ENCODE measurements at places on chromosomes 12 and 14.

DNA sequence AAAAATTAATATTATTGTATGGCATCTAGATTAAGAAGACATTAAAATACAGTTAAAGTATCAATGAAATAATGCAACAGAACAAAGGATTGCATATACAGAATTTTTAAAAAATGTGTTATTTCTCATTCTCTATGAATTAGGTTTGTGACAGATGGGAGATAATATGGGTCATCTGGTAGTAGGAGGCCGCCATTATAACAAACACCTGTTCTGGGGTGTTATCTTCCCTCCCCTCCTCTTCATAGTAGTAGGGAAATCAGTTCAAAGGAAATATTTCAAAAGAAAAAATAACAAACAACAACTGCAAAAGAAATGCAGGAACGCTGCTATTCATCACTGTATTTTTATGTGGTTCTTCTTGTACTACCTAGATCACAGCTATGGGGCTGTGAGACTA lies 187.0 kb upstream of the ATP2B1 start:
- no peak for DNase-seq

- no peak for DNase-seq
Measured at GRCh38 chr12:105331805-105332251, 1.3 kb downstream of the C12orf75 start.

DNA sequence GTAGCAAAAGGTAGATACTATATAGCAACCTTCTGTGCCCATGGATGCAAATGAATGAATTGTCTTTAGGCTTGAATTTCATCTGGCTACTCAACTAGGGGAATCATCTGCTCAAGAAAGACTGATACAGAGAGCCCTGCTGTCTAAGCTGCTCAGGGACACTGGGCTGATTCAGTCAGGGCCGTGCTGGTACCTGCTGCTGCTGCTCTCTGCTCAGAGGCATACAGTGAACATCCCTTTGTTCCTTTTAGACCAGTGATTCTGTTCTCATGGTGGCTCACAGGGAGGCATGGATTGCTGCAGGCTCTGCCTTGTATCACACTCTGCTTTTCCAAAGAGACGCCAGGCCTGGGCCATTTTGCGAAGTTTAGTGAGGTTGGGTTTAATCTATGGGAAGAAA lies 14.1 kb downstream of the EIF2B2 start:
- DNase-seq = no peak

- DNase-seq = no peak
Measured at GRCh38 chr12:57929092-57929830, 12.1 kb upstream of the ATP23 start.

DNA sequence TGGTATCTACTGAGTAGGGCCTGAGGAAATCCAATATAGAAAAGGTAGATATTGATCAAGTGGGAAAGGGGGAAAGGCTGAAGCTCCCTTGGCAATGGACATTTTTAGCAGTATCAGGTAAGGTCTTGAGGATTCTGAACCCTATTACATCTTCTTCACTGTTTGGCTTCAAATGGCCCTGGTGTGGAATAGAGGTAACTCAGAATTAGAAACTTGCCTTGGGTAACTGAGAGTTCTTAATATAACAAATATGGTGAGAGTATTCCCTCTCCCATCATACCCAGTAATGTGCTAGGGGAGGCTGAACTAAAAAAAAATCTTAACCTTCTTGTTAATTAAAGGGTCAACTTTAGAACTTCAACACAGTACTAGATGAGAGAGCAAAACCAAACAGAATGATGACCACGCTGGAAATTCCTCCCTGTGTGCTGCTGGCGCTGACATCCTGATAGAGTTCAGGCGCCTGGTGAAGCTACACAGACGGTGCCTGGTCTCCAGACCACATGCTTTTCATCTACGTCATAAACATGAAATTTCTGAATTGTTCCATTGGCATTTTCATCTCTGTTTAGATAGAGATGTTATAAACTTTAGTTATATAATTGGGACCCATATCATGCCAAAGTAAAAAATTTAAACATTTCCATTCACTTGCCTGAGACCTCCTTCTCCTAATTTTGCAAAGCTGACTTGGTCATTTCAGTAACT lies 128.3 kb downstream of the AKAP6 start:
- no peak for DNase-seq

GRCh38 chr14:50775357-50775756 lies 55.6 kb downstream of the NIN start:
- no peak for DNase-seq

DNA sequence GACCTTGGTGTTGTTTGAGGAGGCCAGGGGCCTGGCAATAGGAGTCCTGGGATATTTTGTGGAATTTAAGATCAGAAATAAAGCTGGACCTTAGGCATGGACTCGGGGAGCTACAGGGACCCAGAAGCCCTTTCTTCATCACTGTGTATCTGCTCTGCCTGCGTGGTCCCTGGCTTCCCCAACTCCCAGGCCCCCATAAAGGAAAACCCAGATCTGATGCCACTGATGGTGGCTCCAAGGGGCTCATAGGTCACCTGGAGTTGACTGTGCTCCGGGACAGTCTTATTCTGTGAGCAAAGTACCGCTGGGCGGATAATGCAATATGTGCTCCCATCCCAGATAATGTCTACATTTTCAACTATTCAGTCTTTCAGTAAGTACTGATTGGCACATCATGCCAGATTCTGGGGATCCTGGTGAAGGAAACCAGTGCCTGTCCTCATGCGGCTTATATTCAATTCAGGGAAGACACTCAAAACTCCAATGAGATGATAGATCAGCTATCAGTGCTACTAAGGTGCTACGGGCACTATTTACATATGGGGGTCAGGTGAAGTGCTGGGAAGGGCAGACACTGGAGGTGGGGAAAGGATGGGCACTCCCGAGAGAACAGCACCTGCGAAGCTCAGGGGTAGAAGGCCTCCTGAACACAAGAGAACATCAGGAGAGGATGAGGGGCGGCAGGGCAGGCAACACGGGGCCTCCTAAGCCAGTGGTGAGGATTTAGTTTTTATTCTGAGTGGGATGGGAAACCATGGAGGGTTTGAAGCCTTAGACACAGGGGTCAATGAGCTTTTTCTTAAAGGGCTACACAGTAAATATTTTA lies 5.5 kb upstream of the SELPLG start:
- DNase-seq = no peak

DNA sequence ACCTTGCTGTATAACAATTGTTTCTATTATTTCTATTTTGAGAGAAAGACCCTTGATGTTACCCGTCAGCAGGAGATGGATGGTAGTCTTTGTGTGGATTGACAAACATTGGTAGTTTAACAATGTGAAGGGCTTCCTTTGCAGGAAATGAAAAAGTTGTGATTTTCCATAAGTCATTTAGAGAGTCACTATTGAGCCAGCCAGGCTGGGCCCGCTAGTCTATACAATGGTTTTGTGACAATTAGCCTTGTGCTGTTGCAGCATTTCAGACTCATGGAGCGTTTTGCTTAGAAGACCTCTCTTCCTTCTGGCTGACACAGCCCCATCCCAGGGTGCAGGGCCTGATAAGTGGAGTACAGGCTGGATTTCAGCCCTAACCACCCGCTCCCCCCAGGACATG lies 18.3 kb upstream of the SLC38A2 start:
- no peak for DNase-seq

DNA sequence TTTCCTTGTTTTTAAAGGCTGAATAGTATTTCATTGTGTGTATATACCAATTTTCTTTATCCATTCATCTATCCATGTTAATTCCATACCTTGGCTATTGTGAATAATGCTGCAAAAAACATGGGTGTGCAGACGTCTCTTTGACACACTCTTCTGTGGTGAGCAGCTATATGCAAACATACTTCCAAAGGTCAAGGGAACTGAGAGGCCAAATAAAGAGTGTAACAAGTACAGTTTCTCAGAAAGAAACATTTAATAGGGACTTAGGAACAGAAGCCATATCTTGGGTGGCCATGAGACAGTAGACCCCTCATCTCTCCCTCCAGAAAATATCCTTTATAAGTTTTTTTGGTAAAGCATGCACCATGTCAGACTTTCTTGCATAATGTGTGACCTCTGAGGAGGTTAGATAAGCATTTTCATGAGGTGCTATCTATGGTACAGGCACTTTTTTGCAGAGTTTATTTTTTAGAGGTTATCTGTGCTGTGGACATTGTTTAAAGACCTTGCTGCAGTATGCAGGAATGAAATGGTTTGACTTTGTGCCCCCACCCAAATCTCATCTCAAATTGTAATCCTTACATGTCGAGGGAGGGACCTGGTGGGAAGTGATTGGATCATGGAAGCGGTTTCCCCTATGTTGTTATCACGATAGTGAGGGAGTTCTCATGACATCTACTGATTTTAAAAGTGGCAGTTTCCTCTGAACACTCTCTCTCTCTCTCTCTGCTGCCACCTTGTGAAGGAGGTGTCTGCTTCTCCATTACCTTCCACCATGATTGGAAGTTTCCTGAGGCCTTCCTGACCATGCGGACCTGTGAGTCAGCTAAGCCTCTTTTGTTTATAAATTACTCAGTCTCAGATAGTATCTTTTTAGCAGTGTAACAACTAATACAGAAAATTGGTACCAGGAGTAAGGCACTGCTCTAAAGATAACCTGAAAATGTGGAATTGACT lies 1202.3 kb downstream of the GALC start:
- no peak for DNase-seq

GRCh38 chr14:41299924-41300323 lies 306.8 kb upstream of the LRFN5 start:
- no peak for DNase-seq

GRCh38 chr14:64502887-64503433 lies 678 bp downstream of the ZBTB25 start:
- no peak for DNase-seq

DNA sequence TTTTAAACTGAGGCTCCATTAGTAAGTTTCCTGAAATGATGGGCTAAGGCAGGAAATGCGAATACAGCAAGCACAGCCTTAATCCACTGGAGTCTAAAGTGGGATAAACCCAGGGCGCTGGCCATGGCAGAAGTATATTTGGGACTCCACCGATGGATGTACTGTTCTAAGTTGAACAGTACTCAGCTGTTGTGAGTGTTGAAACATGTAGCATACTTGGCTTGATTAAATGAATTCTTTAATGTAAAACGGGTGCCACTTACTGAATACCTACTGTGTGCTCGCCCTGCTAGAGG lies 996 bp downstream of the SSPN start:
- DNase-seq = no peak

DNA sequence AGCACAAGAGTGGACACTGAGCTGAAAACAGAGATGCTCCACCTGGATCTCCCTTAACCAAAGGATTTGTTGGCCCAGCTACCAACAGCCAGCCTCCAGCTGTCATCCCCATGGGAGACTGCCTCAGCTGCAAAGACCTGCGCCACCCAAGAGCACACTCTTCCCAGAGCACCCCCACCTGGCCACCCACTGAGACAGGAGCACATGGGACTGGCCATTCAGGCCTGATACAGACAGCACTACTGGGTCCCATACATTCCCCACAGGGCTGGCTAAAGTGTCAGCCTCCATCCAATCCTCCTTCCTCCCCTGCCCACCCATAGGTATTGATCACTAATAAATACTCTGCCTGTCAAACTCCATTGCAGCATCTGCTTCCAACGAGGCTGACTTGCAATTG lies 241.5 kb downstream of the BCL11B start:
- DNase-seq = no peak

GRCh38 chr12:67068204-67068731 lies 200.9 kb upstream of the CAND1 start:
- DNase-seq = no peak

DNA sequence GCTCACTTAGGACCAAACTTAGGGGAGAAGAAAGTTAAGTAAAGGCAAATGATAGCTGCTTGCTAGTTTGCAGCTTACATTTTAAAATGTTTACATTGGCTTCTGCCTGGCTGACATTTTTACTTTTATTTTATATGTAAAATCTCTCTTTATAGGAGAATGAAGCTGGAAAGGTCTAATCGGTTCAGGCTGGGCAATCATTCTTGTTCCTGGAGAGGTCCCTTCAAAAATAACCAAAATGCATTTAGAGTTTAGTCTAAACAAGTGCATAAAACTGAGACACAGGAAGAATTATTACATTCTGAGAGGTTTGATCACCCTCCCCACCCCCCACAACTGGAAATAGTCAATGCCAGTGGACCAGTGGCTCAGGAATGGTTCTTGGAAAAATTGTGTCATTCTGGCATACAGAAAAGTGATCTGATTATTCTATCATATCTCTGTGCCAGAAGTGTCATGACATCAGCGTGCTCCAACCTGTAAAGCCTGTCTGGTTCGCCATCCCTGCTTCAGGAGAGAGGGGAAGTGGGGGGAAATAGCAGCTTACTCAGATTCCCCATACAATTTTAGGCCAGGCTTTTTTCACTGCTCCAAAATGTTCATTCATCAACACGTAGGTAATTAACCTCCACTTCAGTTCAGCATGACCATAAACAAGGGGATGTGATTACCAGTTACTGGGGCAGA lies 4.2 kb downstream of the PRICKLE1 start:
- no peak for DNase-seq

DNA sequence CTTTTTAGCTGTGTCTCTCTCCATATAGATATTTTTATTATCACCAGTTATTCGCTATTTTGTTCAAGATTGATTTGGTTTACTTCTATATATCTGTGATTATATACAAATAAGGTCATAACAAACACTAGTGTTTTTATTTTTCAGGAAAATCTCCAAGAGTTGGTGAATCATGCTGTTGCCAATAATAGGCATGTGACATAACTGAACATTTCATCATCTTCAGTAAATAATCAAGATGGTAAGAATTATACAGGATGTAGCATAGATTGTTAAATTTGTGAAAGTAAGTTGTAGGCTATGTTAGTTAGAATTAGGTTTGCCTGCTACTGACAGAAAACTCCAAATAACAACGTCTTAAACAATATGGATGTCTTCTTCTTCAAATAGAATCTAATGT lies 240.9 kb upstream of the PDE3A start:
- DNase-seq = no peak

- DNase-seq = no peak
Measured at GRCh38 chr14:102525219-102525928, 15.8 kb upstream of the ANKRD9 start.

DNA sequence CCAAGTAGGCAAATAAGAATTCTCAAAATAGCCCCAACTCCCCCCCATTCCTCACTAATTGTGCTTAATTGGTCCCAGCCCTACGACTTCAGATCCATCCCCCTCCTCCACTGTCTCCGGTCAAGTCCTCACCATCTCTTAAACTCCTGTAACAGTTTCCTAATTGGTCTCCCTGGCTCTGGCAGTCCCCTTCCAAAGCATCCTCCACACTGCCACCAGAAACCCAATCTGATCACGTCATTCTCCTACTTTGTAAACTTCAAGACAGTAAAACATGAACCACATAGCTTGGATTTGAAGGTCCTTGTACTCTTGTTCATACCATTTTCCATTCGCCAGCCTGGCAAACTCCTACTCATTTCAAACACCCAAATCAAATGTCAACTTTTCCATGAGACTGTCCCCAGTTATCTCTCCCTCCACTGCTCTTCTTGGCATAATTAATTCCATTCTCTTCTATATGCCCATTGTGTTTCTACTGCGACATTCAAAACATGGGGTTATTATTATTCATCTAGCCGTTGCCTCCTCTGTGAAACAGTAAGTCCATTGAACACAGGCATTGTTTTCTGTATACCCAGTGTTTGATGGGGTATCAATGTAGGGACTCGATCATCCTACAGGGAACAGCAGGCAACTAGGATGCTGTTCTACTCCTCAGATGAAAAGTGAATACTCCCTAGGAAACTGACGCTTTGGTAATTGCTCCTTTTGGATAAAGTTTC lies 104.6 kb downstream of the EGLN3 start:
- no peak for DNase-seq

Measured in cortex of kidney (tissue), 1 donor.